ENCODE measurements at places on chromosomes 12 and 14.

GRCh38 chr12:132537049-132537448 is 47.1 kb downstream of the FBRSL1 start:
- DNase-seq: no peak

DNA sequence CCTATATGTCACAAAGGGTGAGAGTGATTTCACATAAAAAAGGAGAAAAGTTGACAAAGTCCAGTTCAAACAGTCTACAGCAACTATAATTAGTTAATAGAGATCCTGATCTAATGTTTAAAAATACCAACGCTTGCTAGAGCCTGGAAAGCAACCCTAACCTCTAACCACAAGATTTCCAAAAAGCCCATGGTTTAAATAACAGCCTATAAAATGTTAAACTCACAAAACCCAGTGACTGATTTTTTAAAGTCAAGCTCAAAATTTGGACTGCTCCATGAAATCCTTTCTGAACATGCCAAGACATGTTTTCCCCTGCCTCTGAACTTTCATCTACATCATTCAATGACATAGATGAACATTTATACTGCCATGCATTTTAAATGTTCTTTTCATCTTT is 81.6 kb downstream of the PLEKHG7 start:
- DNase-seq: no peak

GRCh38 chr14:95067526-95067925 is 89.8 kb downstream of the DICER1 start:
- DNase-seq: no peak

DNA sequence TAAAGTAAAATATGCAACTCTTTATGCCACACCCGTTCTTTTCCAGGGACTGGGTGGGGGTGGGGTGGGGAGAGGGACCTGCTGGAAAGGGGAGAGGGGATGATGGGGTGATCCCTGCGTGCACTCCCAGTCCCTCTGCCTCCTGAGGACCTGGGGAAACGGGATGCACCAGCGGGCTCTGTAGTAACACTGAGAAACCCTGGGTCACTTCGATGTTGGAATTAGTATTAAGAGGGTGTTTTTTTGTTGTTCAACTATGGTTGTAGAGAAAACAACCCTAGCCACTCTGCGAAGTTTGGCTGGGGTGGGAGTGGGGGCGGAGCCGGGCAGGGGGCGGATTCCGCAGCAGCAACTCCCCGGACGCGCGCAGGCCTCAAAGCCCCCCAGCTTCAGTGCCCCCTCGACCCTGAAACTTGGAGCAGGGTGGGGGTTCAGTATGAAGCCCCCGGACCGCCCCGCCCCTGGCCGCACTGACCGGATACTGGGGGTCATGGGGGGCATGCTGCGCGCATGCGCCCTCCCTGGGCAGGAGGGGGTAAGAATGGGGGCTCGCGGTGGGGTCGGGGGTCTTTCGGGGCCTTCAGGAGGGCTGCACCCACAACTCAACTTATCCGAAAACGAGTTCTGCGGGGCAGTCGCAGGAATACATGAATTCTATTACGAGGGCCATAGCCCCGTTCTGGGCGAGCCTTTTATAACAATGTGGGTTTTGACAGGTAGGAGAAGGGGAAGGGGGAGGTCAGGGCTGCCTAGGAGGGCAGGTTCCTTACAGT is 1.3 kb upstream of the ARHGEF25 start:
- DNase-seq: no peak

GRCh38 chr12:113348849-113349536 is 9.4 kb upstream of the PLBD2 start:
- DNase-seq: no peak

GRCh38 chr14:51093371-51094281 is 1.3 kb downstream of the TRIM9 start:
- DNase-seq: peak; percentile 29

GRCh38 chr12:96164951-96165811 is 29.0 kb upstream of the ELK3 start:
- no peak for DNase-seq

DNA sequence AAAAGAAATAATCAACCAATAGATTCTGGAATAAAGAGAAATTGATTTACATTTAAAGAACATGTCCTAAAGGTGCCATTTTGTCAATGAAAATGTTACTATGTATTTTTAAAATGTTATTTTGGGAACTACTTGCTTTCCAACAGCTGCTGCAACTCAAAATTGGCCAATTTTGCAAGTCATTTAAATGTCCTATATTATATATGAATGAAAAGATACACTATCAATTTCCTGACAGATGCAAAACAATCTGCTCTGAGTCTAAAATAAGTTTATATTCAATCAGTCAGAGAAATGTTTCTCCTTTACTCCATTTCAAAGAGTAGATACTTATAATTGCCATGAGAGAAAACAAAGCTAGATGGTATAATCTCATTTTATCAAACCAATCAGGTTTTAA is 247.2 kb downstream of the ACSS3 start:
- DNase-seq: no peak

DNA sequence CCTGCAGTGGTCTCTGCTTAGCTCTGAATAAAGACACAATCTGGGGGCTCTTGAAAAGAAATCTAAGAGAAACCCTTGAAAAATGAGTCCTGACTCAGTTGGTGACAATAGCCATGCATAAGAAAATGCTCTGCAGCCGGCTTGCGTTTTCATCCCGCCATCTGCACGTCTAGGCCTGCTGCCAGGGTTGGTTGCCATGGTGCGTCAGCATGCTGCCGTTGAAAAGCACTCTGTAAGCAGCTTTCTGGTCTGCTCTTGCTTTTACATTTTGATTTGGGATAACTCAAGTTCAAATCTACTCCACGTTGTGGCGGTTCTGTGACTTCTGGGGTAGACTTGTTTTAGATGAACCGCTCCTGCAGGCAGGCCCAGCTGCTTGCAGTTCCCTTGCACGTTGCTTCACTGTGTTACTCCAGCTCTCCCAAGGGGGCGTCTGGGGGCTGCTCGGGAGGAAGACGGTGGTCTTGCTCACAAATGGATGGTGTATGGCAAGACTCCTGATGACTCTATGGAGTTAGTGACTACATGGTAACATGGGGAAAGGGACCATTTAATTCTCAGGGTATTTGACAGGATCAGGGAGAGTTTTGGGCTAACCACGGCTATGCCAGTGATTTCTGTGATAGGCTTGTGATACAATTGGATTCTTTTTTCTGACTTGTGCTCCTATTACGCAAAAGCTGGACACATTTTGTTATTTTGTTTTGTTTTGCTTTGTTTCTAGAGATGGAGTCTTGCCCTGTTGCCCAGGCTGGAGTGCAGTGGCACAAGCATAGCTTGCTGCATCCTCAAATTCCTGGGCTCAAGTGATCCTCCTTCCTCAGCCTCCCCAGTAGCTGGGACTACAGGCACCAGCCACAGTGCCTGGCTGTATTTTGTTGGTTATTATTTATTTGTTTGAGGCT is 15.8 kb downstream of the WNT5B start:
- no peak for DNase-seq

- DNase-seq: no peak
Measured at GRCh38 chr14:38618514-38618913, 362.6 kb upstream of the CLEC14A start.

DNA sequence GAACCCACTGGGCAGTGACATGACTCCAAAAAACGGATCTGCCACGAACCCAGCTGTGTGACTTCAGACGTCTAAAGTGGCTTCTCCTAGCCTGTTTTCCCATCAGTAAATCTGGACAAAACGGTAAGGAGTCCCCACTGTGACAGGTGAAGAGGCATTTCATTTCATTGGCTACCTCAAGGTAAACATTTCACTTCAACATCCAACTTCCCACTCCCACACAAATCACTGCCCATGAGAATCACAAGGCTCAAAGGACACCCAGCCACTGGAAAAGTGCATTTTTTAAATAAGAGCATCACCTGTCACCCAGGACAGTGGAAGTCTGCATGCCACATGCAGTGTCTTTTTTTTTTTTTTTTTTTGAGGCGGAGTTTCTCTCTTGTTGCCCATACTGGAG is 27.9 kb downstream of the HSP90AA1 start:
- no peak for DNase-seq

- DNase-seq: no peak
Measured at GRCh38 chr12:94261786-94262185, 113.4 kb downstream of the PLXNC1 start.

DNA sequence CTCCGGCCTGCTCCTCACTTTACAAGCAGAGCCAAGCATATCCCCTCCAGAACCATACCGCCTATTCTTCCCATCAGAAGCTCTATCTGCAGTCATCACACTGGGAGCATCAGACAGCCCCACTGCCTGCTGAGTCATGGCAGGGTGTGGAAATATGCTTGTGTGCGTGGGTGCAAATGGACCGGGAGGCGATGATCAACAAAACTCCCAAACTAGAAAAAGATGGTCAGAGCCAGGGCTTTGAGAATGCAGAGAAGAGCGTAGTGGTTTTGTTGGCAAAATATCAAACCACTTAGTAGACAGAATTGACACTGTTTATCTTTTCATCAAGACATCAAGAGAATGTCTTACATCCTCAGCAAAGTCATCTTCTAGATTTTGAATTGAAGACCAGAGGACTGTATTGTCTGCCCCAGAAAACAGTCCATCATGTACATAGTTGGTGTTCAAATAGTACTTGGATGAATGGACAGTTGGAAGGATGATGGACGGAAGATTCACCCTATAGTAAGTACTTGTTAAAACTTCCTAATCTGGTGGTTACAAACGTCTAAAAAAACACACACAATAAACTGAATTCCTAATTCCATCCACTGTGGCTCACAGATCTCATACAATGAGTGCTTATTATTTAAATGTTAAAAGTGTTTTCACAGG is 54.9 kb downstream of the VWF start:
- DNase-seq: no peak

DNA sequence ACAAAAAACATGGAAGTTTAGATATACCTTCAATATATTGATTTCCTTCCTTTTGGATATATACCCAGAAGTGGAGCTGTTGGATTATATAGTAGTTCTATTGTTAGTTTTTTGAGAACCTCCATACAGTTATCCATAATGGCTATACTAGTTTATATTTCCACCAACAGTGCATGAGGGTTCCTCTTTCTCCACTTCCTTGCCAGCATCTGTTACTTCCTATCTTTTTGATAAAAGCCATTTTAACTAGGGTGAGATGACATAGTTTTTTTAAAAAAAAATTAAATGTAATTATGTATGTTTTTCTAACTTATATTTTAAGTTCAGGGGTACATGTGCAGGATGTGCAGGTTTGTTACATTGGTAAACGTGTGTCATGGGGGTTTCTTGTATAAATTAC is 10.0 kb upstream of the SLC38A4 start:
- no peak for DNase-seq

DNA sequence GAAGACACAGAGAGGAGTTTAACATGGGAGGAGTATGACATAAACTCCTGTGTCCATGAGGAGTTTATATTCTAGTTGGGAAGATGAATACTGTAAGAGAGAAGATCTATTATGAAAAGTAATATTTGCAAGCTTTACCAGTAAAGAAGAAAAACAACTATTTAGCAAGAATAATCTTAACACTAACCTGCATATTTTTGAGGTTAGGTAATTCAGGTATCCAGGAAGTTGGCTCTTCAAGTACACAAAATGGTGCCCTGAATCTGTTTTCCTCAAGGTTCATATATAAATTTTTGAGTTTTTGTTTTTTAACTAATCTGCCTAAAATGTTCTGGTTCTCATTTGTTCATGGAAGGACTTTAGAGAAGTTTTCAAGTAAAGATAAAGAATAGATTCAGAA is 33.9 kb upstream of the KCNMB4 start:
- DNase-seq: no peak

- DNase-seq: no peak
Measured at GRCh38 chr12:76666290-76666835, 97.6 kb upstream of the ZDHHC17 start.

- no peak for DNase-seq
Measured at GRCh38 chr12:128613837-128614590, 209.7 kb downstream of the SLC15A4 start.

DNA sequence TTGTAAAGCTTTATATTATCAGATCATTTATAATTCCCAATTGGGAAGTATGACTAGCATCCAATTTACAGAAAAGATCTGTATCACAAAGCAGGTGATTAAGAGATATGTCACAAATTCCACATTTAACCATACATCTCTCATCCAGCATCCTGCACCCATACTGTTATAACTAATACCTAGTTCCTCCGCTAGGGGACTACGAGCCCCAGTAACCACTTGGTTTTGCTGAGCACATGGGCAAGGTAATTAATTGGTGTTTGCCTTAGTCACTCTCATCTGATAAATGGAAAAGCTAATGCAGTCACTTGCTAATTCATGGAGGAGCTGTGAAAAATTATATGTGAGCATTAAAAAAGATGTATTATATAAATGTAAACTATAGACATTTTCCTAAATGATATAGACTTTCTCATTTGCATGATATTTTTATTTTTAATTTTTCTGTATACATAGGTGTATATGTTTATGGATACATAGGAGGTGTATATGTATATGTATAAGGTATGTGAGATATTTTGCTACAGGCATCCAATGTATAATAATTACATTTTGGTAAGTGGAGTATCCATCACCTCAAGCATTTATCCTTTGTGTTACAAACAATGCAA is 1031.8 kb downstream of the GALC start:
- DNase-seq: no peak

DNA sequence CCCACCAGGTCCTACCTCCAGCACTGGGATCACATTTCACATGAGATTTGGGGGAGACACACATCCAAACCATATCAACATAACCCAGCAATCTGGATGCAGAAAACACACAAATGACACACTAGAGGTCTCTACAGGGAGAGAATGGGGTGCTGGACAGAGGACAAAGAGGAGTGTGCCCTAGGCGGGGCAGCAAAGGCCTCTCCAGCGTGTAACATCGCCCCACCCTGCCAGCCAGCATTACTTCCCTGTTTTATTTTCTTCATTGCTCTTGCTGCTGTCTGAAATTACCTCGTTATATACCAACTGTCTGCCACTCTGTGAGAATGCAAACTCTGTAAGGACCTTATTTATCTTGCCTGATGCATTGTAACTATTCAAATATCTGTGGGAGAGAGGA is 61.1 kb downstream of the RIMBP2 start:
- DNase-seq: no peak

GRCh38 chr12:89203144-89203543 is 149.2 kb downstream of the DUSP6 start:
- no peak for DNase-seq

DNA sequence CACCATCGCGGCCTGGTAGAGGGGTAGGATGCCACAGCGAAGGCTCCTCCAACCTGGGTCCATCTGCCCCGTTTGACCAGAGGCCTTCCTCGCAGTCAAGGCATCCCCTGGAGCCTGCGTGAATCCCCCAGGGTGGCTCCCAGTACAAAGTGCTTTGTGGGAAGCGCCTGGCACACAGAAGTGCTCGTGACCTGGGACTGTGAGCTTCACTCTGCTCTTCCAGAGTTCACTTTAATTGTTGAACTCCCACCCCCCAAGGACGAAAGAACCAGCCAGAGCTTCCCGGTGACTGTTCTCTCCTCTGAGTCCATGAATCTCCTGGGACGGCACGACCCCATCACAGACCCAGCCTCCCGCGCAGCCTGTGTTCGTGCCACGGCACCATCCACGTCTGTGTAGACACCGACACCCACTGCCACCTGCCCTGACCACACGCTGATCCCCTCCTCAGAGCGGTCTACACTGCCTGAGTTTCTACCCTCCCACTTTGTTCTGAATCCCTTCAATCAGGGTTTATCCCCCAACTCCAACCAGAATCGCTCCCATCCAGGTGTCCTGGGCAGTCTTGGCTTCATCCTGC is 15.9 kb downstream of the P2RX2 start:
- DNase-seq: no peak

Data from activated T-cell treated with anti-CD3 and anti-CD28 coated beads for 1 hour (primary cell).